ENCODE measurements at places on chromosomes 11 and 22.
A peak's percentile ranks its signal among the peaks of the same experiment; 100 is the strongest.

DNA sequence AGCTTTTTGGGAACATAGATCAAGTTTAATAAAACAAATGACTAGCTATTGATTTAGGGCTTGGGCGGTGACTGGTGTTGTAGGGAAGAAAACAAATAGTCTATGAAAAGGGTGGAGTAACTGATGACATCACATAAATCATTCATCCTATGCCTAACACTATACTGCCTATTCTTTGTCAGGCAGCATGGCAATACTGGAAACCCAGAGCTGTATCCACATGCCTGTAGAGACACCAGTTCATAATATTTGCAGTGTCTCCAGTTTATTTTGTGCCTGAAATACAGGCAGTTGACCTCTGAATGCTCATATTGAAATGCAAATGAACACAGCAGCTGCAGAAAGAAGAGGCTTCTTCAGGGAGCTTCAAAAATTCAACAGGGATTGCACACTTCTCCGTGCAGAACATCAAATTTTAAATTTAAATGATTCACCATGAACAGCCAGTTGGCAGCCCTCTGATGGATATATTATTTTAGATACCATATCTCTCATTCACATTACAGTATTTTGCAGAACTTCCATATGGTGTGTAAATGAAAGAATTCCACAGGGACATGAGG, 283.1 kb upstream of the CTSC start:
- no peak for DNase-seq

GRCh38 chr11:114036147-114036811, 23.2 kb upstream of the ZBTB16 start:
- peak; percentile 49 for DNase-seq

DNA sequence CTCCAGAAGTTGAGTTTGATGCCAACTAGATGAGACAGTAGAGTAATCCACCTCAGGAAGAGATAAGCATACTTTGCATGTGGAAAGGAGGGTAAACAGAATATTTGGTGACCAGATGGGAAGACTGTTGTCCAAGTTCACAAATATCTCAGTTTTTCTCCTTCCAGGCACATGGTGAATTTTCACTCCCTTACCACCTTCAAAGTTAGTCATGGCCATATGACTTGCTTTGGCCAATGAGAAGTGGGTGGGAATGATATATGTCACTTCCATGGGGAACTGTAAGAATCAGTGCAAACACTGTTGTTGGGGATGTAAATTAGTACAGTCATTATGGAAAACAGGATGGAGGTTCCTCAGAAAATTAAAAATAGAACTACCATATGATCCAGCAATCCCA, 105.8 kb downstream of the SPATA19 start:
- no peak for DNase-seq

DNA sequence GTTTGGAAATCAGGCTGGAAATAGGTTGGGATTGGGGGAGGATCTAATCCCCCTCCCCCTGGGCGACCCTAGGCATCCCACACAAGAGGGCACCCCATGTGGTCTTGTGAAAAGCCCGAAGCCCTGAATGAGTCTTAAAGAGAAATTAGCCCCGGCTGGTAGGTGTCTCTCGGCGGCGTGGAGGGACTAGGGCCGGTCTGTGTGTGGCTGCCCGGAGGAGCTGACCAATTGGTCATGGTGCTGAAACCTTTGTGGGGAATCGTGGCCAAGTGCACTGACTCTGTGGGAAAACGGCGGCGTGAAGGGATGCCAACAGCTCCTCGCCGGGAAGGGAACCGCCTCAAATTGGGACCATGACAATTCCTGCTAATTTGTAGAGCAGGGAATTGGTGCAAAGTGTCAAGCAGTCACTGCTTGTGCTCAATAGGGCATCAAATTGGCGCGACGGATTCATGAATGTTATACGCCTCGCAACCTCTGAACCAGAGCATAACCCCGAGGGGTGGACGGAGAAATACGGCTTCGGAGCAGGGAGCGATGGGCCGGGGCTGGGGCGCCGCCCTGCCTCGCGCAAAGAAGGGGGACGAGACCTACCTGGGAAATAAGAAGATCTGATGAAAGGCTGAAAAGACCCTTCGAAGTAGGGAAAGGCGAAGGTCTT, 1.5 kb downstream of the DBX1 start:
- no peak for DNase-seq

- DNase-seq, result no peak
These were observed 14.1 kb downstream of the DEAF1 start for GRCh38 chr11:680970-681369.

GRCh38 chr11:119417726-119418540, 5.0 kb downstream of the THY1 start:
- DNase-seq, result no peak

DNA sequence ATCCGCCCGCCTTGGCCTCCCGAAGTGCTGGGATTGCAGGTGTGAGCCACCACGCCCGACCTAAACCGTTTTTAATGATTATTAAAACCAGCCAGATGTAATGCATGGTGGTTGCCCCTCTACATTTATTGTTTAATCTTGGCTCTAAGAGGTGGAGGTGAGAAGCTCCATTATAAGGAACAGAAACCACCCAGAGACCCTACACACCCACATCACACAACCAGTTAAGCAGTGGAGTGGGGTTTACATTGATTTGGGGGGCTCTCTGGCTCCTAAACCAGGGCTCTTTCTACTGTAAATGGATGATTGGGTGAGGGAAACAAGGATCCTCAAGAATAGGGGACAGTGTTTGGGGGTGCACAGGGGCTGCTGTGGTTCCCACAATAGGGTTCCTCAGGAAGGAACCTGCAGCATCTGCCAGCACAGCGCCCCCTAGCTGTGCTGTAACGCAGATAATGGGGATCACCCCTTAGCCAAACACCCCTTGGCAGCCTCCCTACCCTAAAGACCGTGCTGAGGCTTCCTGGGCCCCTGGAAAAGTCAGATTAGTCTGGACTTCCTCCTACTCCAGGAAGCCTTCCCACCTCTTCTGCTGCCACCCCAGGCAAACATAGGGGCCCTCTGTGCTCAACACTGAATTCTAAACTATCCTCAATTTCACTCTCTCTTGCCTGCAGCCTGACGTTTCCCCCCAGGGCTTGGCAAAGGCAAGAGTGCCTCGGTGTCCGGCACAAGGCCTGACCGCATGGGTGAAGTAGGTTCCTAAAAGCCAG, 2.4 kb downstream of the MPST start:
- DNase-seq, result peak; percentile 61

DNA sequence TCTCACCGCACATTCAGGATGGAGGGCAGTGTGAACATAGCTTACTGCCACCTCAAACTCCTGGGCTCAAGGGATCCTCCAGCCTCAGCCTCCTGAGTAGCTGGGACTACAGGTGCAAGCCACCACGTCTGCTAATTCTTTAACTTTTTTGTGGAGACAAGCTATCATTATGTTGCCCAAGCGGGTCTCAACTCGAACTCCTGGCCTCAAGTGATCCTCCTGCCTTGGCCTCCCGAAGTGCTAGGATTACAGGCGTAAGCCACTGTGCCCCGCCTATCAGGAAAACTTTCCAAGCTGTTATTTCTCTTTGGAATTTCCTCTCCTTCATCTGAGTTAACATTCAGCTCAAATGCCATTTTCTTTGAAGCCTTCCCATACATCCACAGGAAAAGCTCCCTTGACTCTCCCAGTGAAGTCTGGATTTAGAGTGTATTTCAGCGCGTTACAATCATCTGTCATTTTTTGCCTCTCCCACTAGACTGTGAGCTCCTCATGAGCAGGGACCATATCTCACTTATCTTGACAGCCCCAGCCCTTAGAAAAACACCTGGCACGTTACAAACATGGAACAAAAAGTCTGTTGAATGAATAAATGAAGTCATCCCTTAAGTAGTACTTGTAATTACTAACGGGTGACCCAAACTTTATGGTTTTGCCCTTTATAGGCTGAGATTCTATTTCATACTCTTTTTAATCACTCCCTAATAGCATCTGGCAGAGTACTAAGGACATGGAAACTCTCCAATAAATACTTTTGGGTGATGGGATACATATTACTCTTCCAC, 2.2 kb downstream of the MRTFA start:
- DNase-seq, result no peak

Data from stimulated activated CD4-positive, alpha-beta T cell treated with anti-CD3 and anti-CD28 coated beads, Interleukin-4, amount 100 ng/mL, for 1 hour (primary cell).